DMS79 treated with DMSO at 0.1 percent for 48 hours (cell line): ENCODE measurements at places on chromosomes 5 and 9.
A peak's percentile ranks its signal among the peaks of the same experiment; 100 is the strongest.

GRCh38 chr9:91896513-91897121 is 53.4 kb downstream of the ROR2 start:
- no peak for DNase-seq

DNA sequence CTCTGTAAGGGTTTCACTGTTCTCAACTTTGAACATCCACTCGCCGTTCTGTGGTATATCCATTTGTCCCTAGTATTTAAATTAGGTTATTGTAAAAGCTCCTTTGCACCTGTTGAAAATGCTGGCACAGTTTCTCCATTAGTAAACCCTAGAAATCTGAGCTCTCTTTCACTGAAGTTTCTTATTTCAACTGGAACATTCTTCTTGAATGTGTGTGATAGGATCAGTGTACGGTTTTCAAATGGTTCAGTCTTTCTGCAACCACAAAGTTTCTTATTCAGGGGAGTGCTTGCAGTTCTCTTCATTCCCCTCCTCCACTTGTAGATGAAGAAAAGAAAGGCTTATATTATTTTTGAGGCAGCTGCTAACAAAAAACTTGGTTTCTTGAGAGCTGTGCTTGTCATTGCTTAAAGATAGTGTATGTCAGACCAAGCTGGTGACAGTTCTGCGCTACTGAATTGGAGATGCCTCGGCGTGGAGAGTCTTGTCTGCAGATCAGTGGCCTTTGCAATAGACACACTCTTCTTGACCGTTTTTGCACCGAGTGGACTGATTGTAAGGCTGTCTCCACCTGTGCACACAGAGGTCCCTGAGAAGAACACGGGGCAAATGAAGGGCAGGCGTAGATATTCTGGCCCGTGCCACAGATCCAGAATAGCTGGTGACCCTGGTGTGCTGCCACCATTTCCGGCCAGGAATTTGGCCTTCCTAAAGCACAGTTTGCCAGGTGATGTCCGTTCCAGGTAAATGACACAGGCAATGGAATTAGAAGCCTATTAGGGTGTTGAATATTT is 102.2 kb downstream of the TRIO start:
- peak; percentile 9 for DNase-seq

DNA sequence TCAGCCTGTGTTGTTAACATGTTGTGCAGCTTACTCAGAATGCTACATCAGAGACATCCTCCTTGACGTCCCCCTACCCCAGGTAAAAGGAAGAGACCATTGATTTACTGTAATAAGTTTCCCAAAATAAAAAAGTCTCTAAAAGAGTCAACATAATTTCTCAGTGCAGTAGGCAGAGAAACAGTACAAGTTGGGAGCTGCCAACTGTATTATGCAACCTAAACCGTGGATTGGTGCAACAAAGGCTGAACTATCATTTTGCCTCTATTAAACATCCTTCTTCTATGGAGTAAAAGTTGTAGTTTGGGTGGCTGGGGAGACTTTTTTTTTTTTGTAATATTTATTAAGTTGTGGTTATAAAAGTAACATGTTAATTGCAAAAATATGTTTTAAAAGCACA is 208.0 kb downstream of the NR3C1 start:
- DNase-seq: no peak

- DNase-seq: no peak
Measured at GRCh38 chr9:15909297-15909696, 356.5 kb downstream of the CCDC171 start.

DNA sequence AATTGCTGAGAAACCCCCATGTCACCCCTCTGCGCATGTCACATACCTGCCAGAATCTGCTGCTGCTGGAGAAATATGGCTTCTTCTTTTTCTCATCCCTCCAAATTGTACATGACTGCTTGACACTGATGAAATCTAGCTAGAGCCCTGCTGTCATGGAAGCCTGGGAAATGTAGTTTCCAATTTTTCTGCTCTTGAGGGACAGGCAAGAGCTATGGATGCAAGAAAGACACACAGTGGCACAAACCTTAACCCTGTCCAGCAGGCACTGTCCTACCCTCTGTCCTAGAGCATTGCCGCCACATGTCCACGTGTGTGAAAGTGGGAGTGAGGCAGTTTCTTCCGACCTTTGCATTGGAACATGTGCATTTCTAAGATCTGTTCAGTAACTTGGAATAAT is 255.5 kb upstream of the SEMA6A start:
- no peak for DNase-seq

- DNase-seq: no peak
Measured at GRCh38 chr5:67699560-67699959, 503.0 kb upstream of the CD180 start.

DNA sequence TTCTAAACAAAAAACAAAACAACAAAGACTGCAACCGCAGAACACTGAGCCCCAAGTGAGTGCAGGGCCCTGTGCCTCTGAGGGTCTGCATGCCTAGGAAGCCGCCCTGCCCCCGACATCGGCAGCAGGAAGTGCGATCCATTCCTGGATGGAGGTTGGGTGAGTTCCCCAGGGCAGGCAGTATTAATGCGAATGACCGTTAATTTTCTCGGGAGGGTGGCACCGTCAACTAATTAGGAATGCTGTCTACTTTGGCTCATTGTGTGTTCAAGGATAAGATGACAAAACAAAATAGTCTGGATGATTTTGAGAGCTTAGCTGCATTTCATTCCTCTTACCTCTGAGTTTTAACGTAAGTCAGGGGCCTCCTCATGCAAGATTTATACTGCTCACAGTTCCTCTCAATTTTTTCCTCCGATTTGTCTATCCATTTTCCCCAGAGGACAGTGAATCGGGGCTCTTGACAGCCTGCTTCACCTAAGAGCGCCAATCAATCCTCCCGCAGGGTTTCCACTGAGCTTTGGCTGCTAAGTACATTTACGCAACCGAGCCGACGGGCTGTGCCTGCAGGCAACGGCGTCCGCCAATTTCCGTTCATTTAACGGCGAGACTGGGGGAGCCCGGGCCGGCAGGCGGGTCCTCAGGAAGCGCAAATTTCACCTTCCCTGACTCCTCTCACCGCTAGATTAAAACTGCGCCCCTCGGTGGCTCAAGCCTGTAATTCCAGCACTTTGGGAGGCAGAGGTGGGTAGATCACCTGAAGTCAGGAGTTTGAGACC is 2.9 kb upstream of the NXNL2 start:
- DNase-seq: no peak

DNA sequence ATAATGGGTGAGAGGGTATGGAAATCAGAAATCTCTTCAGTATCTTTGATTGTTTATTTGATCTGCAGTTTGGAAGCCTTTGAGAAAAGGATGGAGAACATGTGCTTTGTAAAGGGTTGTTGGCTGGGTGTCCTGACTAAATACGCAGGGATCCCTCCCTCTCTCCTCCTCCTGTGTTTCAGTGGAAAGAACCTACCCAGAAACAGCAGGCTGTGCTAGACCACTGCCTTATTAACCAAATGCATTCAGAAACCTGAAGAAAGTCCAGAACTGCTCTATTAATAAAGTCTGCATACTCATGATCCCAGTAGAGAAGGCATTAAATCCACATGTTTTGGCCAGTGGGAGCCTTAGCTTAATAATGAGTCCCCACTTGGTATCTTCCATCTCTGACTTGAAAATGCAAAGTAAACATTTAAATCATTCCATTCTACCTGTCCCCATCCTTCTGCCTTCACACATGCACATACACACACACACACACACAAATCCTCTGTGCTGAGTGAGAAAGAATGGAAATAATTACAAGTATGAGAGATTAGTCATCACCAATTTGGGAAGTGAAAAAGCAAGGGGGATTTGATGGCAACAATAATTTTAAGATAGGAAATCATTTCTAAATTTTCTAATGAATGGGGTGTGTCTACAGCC is 10.0 kb upstream of the LECT2 start:
- DNase-seq: no peak

DNA sequence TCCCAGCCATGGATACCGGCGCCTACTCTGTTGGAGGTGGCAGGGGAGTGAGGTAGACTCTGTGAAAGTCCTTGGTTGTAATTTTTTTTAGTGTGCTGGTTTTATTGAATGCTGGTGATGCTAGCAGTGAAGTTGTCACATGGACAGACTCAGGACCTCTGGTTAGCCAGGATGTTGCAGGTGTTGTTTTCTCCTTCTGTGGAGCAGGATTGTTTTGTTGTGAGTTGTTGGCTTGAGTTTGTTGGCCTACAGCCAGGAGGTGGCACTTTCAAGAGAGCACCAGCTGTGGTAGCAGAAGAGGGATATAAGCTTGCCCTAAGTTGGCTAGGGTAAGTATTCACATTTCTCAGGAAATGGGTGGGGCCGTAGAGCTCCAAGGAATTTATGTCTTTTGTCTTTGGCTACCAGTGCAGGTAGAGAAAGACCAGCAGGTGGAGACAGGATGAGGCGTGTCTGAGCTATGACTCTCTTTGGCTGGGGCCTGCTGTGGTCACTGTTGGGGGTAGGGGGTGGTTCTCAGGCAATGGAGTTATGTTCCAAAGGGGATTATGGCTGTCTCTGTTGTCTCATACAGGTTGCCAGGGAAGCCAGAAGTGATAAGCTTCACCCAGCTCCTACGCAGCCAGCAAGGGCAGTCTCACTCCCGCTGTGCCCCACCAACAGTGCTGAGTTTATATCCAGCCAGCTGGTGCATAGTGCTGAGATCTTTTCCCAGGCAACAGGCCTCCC is 248.7 kb downstream of the TAF11L14 start:
- no peak for DNase-seq

- peak; percentile 76 for DNase-seq
Measured at GRCh38 chr5:146395193-146395592, 51.9 kb upstream of the TCERG1 start.

DNA sequence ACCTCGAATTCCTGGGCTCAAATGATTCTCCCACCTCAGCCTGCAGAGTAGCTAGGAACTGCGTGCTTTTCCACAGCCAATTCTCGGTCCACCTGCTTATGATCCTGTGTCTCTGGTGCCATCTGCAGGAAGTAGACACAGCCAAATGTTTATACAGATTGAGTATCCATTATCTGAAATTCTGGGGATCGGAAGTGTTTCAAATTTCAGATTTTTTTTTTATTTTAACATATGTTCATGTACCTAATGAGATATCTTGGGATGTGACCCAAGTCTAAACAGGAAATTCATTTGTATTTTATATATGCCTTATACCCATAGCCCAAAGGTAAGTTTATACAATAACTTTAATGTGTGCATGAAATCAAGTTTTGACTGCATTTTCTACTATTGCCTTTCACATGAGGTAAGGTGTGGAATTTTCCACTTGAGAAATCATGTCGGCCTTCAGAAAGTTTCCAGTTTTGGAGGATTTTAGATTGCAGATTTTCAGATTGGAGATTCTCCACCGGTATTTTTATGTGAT is 89.5 kb downstream of the ESM1 start:
- DNase-seq: peak; percentile 16

GRCh38 chr9:136377341-136378169 is 4.1 kb upstream of the CARD9 start:
- no peak for DNase-seq

DNA sequence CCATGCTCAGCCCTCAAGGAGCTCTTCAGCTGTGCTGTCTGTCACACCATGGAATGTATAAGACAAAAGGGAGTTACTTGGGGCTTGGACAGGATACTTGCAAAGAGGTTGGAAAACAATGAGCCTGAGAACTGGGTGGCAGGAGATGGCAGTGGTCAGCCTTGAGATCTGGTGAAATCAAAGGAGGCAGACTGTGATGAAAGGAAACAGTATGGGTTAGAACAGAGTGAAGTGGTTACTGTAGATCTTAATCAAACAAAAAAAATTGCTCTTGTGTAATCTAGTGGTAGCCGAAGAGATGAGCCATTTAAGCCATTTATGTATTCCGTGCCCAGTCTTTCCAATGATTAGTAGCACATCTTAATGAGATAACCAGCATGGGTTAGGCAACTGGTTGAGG is 142.2 kb downstream of the SV2C start:
- no peak for DNase-seq

- no peak for DNase-seq
Measured at GRCh38 chr5:53915120-53915519, 354.7 kb downstream of the NDUFS4 start.

GRCh38 chr9:117156144-117156688 is 258.6 kb downstream of the ASTN2 start:
- DNase-seq: no peak

DNA sequence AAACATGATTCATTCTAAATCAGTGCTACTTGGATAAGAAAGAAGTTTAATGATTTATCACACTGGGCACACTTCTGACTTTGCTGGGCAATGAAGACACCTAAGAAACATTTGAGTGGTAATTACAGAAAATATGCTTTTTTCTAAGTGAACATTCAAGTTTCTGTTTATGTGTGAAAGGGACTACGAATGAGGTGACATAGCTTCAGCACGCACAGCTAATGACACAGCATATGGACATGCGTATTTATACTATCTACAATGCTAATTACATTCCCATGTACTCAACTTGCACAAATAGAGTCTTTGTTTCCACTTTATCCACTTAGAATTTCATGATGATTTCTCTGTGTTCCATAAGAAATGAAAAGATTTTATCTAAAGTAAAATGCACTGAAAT is 40.6 kb downstream of the FREM1 start:
- no peak for DNase-seq

- DNase-seq: no peak
Measured at GRCh38 chr5:158644301-158644700, 455.4 kb downstream of the EBF1 start.

- DNase-seq: no peak
Measured at GRCh38 chr5:3225201-3225960, 370.3 kb upstream of the IRX1 start.

- no peak for DNase-seq
Measured at GRCh38 chr9:100354121-100354800, 1.5 kb upstream of the TEX10 start.

DNA sequence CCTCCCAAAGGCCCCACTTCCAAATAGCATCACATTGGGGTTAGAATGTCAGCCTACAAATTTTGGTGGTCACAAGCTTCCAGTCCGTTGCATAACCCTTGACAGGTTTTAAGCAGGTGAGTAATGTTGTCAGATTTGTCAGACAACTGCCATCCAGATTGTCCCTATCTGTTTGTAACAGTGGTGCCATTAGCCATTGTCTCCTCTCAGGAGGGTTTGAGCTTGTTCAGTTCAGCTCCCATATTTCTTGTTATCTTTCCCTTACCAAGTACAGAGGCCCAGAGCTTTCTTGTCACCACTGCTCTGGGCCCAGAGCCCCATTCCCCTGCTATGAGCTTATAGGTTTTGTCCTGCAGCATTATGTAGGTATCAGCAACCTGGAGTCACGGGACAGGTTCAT is 14.8 kb upstream of the GSN start:
- no peak for DNase-seq

DNA sequence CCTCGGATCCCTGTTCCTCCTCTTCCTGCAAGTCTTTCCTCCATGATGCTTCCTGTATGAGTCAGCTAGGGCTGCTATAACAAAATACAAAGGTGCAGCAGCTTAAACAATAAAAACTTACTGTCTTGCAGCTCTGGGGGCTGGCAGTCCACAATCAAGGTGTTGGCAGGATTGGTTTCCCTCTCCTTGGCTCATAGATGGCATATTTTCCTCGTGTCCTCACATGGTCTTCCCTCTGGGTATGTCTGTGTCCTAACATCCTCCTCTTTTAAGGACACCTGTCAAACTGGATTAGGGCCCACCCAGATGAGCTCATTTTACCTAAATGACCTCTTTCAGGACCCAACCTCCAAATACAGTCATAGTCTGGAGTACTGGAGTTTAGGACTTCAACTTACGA is 117.5 kb downstream of the MED10 start:
- DNase-seq: no peak

GRCh38 chr5:30959238-30959637 is 234.2 kb upstream of the CDH6 start:
- no peak for DNase-seq
